Effector memory CD8-positive, alpha-beta T cell (primary cell): ENCODE measurements at places on chromosomes 16 and 17.
A peak's percentile ranks its signal among the peaks of the same experiment; 100 is the strongest.

DNA sequence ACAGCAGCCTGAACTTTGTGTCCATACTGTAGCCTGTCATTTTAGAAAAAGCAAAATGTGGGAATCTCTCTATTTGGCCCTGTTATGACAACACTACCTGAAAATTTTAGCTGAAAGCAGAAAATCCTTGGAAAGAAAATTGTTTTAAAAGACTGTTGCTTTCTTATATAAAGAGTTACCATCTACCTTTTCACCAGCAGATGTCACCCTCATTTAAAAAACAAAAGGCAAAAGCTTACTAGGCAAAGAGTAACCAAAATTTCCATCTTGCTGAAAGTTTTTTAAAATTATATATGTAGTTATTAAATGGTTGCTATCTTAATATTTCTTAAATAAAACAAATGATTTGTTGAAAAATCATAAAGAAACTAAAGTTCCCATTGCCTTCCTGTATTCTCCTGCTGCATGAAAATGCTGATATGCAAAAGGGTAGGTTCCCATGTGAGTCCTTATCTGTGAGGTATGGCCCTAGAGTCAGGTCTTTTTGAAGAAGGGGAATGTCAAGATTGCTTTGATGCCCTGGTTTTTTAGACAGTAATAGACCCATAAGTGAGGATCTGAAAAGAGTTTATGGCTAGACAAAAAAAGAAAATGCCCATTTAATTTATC is 61.0 kb downstream of the TNRC6C start:
- no peak for DNase-seq

DNA sequence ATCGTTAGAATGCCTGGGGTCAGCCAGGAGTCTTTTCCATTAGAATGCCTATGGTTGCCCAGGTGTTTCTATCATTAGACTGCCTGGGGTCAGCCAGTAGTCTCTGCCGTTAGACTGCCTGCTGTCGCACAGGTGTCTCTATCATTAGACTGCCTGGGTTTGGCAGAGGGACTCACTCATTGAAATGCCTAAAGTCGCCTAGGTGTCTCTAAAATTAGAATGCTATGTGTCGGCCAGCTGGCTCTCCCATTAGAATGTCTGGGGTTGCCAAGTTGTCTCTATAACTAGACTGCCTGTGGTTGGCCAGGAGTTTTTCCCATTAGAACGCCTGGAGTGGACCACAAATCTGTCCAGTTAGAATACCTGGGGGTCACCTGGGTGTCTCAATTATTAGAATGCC is 2266.5 kb downstream of the TP53TG3F start:
- no peak for DNase-seq

DNA sequence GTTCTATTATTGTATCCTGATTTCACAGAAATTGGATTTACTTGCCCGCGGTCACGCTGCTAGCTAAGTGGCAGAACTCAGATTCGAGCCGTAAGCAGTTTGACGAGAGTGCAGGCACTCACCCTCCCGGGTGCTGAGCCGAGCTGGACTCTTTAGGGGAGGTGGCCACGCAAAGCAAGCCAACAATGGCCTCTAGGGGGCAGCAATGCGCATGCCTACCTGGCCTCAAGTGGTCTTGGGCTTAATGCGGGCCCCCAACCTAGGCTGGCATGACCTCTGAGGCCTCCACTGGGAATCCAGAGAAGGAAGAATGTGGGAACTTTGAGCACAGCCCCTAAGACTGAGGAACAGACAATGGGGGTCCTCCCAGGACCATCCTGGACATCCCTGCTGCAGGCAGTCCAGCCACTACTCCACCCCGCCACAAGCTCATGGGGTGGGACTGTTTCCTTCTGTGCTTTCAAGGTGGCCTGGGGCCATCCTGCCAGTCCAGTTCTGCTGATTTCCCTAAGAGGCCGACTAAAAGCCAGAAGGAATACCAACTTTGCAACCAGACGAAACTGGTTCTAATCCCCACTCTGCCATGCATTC is 276.5 kb downstream of the XYLT1 start:
- peak; percentile 55 for DNase-seq

- DNase-seq = no peak
These were observed 18.9 kb downstream of the TMEM94 start for GRCh38 chr17:75475144-75475835.

DNA sequence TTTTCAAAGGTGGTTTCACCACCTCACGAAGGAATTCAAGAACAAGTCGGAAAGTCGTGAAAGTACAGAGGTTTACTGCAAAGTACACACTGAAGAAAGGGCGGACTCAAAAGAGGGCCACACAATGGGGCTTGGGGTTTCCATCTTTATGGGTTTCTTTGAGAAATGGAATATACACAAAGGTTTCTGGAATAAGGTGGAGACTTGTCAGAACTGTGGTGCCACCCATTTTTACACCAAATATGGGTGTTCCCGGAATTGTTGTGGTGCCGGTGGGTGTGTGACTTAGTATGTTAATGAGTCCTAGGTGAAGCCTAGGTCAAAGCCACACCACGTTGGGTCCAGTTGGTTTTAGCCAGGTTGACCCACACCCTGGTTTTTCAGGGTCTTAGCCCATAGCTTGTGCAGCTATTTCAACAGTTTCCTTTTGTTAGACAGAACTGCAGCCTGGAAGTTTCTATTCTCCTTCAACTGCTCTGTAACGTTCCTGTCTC is 567 bp upstream of the GCSH start:
- DNase-seq = no peak

- DNase-seq = no peak
These were observed 62.1 kb downstream of the AMFR start for GRCh38 chr16:56363181-56363716.

- no peak for DNase-seq
These were observed 16.9 kb downstream of the PECAM1 start for GRCh38 chr17:64373722-64374121.

GRCh38 chr17:42333053-42333452 is 44.8 kb downstream of the STAT5A start:
- DNase-seq = no peak

GRCh38 chr17:33674685-33675084 is 381.6 kb upstream of the ASIC2 start:
- peak; percentile 17 for DNase-seq

DNA sequence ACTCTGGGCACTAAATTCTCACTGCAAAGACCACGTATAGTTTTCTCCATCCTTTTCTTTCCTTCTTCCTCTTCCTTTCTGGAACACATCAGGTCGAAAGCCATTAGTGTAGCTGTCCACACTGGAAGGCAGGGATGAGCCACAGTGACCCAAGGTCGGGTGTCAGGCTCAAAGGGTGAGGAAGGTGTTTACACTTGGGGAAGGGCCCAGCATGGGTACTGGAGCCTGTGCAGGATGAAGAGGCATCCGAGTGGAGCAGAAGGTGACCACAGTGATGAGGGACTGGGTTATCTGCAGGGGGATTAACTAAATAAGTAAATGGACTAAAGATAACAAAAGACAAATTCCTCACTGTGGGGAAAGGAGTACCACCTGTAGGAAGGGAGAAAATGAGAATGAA is 164.0 kb downstream of the SOX9 start:
- no peak for DNase-seq

- no peak for DNase-seq
These were observed 2.8 kb upstream of the RPS15A start for GRCh38 chr16:18792836-18793433.

- DNase-seq = no peak
These were observed at the start of gene FSCN2 for GRCh38 chr17:81527591-81528383. Gene FSCN2 (plus strand): TSS chr17:81528377. CDS start chr17:81528532, 155 bp downstream.

DNA sequence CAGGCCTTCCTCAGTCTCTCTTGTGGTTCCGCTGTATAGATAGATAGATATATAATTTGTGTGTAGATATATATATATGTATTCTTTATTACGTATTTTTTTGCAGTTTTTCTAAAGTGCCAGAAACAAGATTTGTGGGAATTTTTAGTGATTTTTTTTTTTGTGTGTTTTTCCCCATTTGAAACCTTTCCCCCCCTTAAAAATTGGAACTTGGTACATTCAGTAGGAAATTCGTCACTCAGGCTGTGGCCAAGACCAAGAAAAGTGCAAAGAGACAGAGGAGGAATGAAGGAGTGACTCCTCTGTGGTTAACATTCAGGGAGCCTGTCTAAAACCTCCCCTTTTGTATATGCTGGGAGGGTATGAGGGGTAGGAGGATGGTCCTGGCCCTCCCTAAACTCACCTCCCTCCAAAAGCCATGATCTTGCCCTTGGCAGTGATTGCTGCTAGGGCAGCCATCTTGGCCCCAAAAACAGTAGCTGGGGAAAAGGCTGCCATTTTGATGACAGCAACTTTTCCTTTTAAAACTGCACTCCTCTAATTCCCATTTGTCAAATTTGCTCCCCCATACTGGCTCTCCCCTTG is 15.2 kb downstream of the CHRNB1 start:
- no peak for DNase-seq

- DNase-seq = no peak
These were observed 581 bp upstream of the TMEM208 start for GRCh38 chr16:67226295-67226803.

GRCh38 chr17:2593821-2594721 is 617 bp downstream of the PAFAH1B1 start:
- peak; percentile 76 for DNase-seq

DNA sequence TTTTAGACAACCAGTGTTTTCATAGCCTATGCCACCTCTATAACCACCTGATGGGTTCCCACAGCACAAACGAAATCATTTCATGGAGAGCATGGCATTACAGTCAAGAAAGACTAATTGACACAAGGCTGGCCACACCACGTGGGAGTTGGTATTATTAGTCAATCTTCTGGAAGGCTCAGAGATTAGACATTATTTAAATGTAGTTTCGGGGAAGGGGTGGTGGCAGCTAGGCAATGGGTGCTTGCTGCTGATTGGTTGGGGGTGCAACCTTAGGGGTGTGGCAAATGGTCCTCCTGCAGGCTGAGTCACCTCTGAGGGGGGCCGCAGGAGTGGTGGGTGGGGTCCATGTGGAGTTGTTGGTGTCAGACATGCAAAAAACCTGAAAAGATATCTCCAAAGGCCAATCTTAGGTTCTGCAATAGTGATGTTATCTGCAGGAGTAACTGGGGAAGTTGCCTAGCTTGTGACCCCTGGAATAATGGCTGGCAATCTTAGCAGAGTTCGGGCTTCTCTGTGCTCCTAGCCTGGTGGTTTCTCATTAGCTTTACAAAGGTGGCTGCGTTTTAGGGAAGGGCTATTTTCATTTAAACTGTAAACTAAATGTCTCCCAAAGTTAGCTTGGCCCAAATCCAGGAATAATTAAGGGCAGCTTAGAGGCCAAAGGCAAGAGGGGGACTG is 4.6 kb downstream of the TEN1 start:
- no peak for DNase-seq

- no peak for DNase-seq
These were observed 625 bp upstream of the CENPT start for GRCh38 chr16:67848118-67848517.

GRCh38 chr16:25750488-25751216 is 58.9 kb downstream of the HS3ST4 start:
- DNase-seq = no peak

DNA sequence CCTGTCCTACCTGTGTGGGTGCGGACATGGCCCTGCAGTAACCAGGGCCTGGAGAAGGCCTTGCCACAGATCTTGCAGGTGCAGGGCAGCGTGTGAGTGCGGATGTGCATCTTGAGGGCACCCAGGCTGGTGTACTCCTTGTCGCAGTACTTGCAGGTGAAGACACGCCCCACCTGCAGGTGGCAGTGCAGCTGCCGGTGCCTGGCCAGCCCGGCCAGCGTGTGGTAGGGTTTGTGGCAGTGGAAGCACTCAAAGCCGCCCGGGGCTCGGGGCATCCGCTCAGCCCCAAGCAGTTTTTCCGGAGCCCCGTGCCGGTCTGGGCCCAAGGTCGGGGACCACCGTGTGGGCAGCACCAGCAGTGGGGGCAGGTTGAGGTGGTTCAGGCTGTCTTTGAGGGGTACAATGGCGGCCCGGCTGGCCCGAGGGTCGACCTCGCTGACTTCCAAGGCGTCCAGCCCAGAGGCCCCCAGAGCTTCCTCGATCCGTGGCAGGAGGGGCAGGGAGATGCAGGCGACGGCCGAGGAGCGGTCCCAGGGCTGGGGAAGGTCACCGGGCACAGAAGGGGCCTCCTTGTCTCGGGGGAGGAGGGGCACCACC is 5.1 kb downstream of the SNAI3 start:
- no peak for DNase-seq

DNA sequence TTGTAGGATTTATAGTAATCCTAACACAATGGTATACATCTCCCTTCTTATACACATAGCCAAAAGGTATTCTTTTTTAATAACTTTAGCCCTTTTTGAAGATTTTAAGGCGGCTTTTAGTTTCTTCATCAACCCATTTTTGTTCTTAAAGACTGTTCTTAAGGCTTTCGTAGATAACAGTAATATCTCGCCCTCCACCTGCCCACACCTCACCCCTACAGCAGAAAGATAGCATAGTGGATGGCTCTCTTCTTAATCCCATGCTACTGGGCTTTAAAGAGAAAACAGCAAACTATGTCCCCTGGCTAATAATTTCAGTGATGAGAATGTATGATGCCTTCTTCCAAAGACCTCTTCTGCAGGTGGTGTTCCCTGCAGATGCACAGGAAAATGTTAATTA is 8.6 kb downstream of the IGSF6 start:
- no peak for DNase-seq

- no peak for DNase-seq
These were observed 77.0 kb upstream of the CCL2 start for GRCh38 chr17:34178092-34178491.

DNA sequence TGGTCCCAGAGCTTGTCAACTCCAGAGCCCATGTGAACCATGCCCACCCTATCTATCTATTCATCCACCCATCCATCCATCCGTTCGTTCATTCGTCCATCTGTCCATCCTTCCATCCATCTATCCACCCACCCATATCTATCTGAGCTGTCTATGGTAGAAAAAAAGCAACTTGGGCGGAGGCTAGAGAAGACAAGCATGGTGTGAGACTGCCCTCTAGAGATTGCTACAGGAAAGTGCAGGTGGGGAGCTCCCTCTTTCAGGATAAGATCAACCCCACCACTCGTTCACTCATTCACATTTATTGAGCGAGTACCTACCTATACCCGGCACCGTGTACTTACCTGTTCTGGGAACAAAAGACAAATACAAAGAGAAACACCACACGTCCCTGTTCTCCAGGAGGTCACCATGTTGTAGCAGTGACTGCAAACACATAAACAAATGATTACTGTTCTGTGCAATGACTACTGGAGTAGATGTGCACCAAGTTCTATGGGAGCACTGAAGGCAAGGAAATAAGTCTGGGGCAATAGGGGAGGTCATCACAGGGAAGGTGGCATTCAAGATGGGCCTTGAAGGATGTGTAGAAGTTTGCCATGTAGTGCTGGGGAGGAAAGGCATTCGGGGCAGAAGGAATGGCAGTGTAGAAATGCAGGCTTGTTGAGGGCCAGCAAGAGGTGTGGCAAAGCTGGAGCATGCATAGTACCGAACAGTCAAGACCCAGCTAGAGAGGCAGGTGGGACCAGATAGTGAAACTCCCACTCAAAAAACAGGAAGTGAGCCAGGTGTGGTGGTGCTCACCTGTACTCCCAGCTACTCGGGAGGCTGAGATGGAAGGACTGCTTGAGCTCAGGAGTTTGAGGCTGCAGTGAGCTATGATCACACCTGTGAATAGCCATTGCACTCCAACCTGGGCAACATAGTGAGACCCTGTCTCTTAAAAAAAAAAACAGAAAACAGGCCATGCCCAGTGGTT is 13.4 kb upstream of the ATP5MC1 start:
- peak; percentile 63 for DNase-seq
